HFFc6 (cell line): ENCODE measurements at places on chromosomes 2 and 18. TPM values are rescaled to one million over a fixed set of nuclear protein-coding genes. Genes with fewer than 3 reads are reported as not detected.

The OTOS gene
- total RNA-seq = 0.27 TPM in 1 of 3 replicates, not detected in the others

The ELAC1 gene
- total RNA-seq = 7.1 to 8.8 TPM (median 8.0 TPM) in 3 replicates

The CNOT9 gene
- 37.5 to 49.8 TPM (median 41.7 TPM) in 3 replicates for total RNA-seq

The SCYGR4 gene
- total RNA-seq = not detected in 3 replicates

The GCFC2 gene
- 8.8 to 12.2 TPM (median 10.5 TPM) in 3 replicates for total RNA-seq

The DOK6 gene
- not detected in 3 replicates for total RNA-seq

The CFAP65 gene
- not detected in 3 replicates for total RNA-seq

The LYPD6 gene
- 21.2 to 29.6 TPM (median 28.2 TPM) in 3 replicates for total RNA-seq

The ESPNL gene
- total RNA-seq = 0.77 to 2.7 TPM (median 1.7 TPM) in 3 replicates

The CD207 gene
- total RNA-seq = not detected in 3 replicates

The CFAP53 gene
- 0.10 TPM in 1 of 3 replicates, not detected in the others for total RNA-seq

The NDUFAF7 gene
- total RNA-seq = 10.8 to 12.8 TPM (median 12.4 TPM) in 3 replicates

The FHOD3 gene
- total RNA-seq = 32.8 to 62.7 TPM (median 41.8 TPM) in 3 replicates

The RSAD2 gene
- not detected in 2 replicates for total RNA-seq

The DCDC2C gene
- not detected in 3 replicates for total RNA-seq

The REG3G gene
- total RNA-seq = not detected in 3 replicates

The TMEM247 gene
- total RNA-seq = not detected in 3 replicates

The AGAP1 gene
- total RNA-seq = 13.0 to 15.8 TPM (median 14.6 TPM) in 3 replicates

The IL18R1 gene
- total RNA-seq = not detected in 2 replicates

The NPPC gene
- not detected in 3 replicates for total RNA-seq

The KCMF1 gene
- 86.5 to 101 TPM (median 99.3 TPM) in 3 replicates for total RNA-seq

The UGT1A8 gene
- total RNA-seq = not detected in 2 replicates

The SCLY gene
- 10.7 to 16.4 TPM (median 13.3 TPM) in 3 replicates for total RNA-seq

The CIB4 gene
- total RNA-seq = not detected in 3 replicates
